Fibroblast of the conjunctiva (primary cell): ENCODE measurements at places on chromosomes 5 and 9.

DNA sequence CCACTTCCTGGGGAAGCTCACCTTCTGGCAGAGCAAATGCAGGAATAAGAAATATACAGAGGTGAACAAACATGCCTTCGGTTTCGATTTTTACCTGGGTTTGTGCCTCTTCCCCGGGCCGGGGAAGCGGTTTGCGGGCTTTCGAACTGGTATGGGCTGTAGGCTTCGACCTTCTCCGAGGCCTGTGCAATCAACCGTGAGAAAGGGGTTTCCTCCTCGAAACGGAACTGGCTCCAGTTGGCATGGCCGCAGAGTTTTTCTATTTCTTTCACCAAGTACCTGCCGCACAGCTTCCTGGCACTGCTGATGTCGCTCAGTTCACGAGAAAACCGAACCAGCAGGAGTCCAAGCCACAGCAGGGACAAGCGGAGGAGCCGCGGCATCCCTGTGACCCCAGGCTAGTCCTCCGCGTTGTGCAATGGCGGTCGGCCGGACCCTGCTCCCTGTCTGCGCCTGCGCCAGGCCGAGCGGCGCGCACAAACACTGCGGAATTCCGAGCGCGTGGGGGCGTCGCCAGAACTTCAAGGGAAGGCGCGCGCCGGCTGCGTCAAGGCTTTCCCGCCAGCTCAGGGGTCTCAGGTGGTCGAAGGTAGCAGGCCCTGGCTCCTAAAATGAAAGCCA lies at the start of gene INSL6:
Gene INSL6 (minus strand): TSS at position 420 of the 621 bp plus-strand sequence. CDS start 37 bp downstream, at position 383.
- no peak for DNase-seq

GRCh38 chr5:10611290-10611689 lies 47.4 kb downstream of the ANKRD33B start:
- no peak for DNase-seq

DNA sequence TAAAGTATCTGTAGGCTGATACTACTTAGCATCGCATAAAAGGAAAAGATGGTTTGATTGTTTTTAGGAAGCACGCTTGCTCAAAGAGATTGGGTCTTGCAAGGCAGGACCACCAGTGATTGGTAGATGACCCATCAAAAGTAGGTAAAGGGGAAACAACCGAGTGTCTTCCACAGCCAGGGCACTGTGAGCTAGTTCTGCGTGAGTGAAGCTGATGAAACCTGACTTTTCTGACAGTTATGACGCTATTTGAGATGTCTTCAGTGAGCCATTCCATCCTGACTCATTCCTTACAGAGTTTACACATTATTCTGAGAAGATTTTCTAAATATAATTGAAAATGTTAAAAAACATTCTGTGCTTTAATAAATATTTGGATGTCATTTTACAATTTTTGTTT lies 49.7 kb downstream of the BASP1 start:
- DNase-seq = no peak

GRCh38 chr9:120756531-120756930 lies 36.7 kb downstream of the FBXW2 start:
- no peak for DNase-seq

- peak; percentile 31 for DNase-seq
These were observed 454.4 kb upstream of the ACTBL2 start for GRCh38 chr5:57937025-57937424.

DNA sequence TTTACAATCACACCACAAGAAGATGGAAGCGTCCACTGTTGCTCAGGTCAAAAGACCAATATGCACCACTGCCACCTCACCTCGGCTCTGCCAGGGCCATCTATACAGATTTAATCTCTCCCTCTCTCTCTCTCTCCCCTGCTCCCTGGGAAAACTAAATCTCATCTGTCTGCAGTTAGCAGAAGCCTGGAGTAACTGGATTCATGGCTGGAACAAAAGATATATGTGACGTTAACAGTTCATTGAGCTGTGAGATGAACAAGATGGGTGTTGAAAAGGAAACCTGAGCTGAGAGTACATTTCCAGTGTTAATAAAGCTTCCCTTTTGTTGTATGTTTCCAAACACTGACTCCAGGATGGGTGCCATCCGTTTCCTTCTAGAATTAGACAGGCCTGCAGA lies 369.7 kb downstream of the CDK5RAP2 start:
- DNase-seq = no peak
